ENCODE measurements at places on chromosomes 1 and 21.

DNA sequence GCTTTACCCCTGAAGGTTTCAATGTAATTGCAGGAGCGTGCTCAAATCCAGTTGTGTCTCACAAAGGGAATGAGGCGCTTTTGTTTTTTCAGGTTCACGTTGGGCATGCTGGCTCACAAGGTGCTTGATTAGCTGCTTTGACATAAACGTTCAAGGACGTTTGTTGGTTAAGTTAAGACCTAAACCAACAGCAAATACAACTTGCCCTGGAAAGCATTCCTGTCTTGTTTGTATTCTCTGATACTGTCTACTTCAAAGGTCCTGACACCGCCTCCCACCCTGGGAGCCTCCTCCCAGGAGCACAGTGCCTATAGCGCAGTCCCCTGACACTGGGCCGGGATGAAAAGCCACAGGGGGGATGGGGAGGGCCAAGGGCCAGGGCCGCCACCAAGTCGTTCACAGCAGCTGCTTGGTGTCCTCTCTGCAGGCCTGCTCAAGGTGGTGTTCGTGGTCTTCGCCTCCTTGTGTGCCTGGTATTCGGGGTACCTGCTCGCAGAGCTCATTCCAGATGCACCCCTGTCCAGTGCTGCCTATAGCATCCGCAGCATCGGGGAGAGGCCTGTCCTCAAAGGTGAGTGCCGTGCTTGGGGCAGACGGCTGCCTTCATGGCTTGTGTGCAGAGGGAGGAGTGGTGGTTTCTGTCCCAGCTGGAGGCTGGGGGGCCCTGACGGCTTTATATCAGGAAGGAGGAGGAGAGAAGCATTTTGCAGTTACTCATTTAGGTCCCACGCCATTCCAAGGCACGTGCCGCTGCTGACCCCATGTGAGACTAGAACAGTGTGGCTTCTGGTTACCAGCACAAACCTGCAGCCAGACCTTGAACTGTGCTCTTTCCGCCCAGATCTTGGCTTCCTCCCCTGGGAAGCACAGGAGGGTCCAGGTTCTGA, 6.1 kb downstream of the FAM3B start:
- no peak for DNase-seq

GRCh38 chr1:161046605-161047228, 940 bp upstream of the USF1 start:
- DNase-seq, result no peak

DNA sequence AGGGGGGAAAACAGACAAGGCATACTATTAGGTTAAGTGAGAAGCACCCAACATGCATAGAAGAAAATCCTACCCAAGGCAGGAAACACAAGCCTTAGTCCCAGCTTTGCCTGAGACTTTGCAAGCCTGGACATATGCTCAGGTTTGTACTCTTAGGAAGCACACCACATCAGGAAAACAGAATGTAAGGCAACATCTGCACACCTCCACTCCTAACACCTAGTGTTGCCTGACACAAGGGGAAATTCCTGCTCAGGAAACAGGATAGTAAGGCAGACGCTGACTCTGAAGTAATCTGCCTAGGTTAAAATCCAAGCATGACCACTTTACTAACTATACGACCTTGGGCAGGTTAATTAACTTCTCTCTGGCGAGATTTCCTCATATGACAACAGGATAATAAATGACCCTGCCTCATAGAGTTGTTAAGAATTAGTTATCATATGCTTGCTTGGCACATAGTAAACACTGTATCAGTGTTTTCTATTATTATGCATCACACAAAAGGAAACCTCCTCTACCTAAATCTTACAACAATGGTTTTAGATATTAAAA, 119.8 kb downstream of the ZZZ3 start:
- no peak for DNase-seq

- no peak for DNase-seq
Observed at GRCh38 chr1:212466437-212466836, 33.7 kb downstream of the NENF start.

DNA sequence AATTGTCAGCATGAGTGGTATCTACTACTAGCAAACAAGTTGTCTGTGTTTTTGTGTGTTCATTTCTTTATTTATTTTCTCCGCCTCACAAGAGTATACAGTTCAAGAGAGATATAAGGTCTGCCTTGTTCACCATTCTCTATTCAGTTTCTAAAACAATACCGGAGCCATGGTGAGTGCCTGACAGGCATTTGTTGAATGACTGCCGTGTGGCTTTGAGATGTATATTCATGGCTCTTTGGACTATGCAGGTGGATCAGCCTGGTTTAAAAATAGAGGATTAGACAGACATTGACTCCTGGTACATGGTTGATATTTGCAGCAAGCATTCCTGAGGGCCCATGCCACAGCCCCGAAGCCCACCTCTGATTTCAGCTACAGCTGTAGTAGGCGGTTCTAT, 89.7 kb downstream of the PGM1 start:
- no peak for DNase-seq
